Memory B cell (primary cell): ENCODE measurements at places on chromosomes 12 and 14.
A peak's percentile ranks its signal among the peaks of the same experiment; 100 is the strongest.

GRCh38 chr12:121795034-121795968 lies 1.8 kb upstream of the RHOF start:
- DNase-seq, result peak; percentile 80

DNA sequence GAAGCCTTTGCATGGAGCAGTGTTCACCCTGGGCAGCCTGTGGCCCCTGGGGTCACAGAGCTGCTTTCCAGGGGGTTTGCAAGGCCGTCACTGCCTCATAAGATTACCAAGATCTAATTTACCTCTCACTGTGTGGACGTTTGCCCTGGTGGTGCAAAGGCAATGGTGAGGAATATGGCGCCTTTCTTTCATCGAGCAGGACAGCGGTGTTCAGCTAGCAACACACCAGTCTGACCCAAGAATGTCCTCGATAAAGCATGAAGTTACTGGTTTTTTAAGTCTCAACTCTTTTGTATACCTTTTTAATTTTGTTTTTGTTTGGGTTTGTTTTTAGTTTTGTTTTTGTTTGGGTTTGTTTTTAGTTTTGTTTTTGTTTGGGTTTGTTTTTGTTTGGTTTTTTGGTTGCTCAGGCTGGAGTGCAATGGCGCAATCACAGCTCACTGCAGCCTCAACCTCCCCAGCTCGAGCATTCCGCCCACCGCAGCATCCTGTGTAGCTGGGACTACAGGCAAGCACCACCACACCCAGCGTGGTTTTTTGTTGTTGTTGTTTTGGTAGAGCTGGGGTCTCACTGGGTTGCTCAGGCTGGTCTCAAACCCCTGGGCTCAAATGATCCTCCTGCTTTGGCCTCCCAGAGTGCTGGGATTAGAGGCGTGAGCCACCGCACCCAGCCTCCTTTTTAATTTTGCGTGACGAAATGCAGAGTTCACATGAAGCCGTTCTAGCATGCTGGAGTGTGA lies 57.9 kb downstream of the PPP2R5C start:
- peak; percentile 25 for DNase-seq

DNA sequence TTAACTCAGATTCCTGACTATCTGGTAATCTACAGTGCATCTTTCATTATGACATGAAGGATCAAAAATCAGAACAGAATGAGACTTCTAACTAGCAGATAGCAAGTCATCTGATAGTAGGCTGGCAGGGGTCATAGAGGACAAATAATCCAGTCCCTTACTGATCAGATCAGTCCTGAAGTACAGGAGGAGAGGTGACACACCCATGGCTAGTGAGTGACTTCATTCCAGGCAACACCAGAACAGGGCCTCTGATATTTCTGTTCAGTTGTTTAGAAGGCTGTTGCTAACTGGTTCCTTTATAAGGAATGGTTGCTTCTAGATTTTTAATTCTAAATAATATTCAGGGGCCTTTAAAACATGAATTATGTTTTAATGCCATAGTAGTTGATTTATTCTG lies 222.1 kb downstream of the NTF3 start:
- no peak for DNase-seq

GRCh38 chr14:23321572-23322547 lies 603 bp downstream of the PABPN1 start:
- DNase-seq, result no peak

DNA sequence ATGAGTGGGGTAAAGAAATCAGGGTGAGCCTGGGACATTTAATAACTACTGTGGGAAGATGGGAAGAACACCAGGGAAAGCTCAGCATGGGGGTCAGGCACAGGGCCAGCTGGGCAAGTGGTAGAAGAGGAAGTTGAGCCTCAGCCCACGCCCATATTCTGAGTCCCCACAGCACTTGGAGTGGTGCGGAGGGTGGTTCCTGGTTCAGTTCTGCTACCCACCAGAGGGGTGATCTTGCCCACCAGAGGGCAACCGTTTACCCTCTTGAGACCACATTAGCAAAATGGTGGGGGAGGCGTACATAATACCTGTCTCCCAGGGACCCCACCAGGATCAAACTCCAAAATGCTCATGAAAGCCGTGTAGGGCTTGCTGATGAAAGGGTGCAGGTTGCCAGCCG lies 16.8 kb upstream of the ANKRD33 start:
- DNase-seq, result no peak
